ENCODE measurements at places on chromosomes 6 and 20.
A peak's percentile ranks its signal among the peaks of the same experiment; 100 is the strongest.

- no peak for DNase-seq
These were observed 59.0 kb downstream of the QRSL1 start for GRCh38 chr6:106688177-106688951.

GRCh38 chr20:9575836-9576235 lies 61.4 kb downstream of the LAMP5 start:
- no peak for DNase-seq

DNA sequence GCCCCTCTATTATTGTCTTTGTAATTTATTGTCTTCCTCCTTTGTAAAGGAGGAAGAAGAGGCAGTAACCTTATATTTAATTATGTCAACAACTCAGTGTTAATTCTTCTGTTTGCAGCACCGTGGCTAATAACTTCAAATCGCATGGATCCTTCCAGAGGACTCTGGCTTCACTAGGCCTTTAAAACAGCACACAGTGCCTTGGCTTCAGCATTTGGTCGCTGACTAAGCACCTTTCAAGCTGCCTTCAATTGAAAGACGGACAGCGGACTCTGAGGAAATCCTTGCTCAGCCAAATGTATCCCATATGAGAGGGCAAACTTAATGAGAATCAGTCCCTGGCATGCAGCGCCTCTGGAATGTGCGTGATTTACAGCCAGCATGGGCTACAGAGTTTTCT lies 64.2 kb downstream of the SGK1 start:
- no peak for DNase-seq

- DNase-seq = no peak
These were observed 132.1 kb upstream of the FOXQ1 start for GRCh38 chr6:1179571-1180459.

DNA sequence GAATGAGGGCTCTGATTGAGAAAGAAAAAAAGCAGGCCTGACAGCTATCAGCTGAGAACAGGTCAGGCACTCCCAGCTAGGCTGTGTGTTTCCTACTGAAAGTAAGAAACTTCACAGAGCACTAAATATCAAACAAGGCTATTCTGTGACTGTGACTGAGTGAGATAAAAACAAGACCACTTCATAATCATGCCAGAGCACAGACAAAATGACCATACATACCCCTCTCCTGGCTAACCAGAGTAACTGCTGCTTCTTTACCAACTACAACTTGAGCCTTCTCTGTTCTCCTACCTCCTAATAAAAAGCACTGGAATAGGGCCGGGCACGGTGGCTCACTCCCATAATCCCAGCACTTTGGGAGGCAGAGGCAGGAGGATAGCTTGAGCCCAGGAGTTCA lies 6.8 kb upstream of the BTN1A1 start:
- peak; percentile 41 for DNase-seq

- no peak for DNase-seq
These were observed 95.2 kb downstream of the PLEKHG1 start for GRCh38 chr6:150694889-150695288.

DNA sequence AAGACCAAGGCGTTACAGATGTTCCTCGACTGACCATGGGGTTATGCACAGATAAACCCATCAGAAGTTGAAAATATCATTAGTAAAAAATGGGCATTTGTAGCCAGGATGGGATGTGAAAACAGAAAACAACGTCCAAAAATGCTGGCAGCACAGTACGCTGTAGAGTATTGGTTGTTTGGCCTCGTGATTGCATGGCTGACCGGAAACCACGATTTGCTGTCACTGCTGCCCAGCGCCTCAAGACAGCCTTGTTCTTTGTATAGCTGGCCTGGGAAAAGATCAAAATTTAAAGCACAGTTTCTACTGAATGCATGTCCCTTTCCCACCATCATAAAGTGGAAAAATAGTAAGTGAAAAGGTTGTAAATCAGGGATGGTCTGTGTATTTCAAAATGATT lies 41.9 kb downstream of the MTHFD1L start:
- DNase-seq = no peak

DNA sequence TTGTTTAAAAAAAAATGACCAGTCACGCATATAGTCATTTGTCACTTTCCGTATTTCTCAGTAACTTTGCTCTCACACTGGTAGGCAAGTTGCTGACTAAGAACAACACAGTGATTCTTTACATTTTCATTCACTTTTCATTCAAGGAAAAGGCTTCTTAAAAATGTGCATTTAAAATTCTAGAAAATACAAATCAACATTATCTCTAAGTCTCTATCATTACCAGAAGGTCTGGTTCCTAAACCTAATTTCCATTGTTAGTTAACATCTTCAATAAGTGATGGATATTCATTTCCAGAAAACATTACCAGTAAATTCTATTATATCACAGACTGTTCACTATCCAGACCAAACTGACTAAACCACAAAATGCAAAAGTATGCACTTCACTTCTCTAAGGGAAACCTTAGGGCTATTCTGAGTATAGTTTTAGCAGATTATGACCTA lies 115.3 kb downstream of the AHI1 start:
- no peak for DNase-seq

- DNase-seq = no peak
These were observed 3.6 kb upstream of the CSTL1 start for GRCh38 chr20:23435626-23436539.

DNA sequence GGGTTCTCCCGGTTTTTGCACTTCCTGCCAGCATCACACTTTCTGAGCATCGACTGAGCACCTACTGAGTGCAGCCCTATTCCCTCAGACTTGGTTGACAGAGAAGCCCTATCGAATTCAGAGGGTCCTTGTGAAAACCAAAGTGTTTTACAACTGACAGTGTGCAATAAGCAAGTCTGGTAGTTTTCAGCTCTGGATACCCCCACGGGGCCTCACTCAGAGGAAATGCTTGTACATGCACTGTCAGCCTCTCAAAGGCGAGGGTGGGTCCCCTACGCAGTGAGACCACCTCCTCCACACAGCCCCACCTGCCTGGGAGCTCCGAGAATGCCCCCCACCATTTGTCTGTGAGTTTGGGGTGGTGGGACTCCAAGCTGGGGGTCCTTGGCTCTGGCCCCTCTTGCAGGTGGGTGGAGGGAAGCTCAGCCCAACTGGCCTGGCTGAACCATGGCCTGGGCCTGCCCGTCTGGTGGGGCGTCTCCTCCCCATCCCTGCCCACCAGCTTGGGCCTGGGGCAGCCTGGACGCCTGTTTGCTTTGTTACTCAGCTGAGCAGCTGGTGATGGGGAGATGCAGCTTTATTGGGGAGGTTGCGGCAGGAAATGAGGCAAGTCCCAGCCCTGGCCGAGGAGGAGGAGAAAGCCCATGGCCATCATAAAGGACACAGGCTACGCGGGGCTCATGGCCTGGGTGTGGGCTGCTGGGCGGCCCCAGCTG lies 1.7 kb downstream of the SPDEF start:
- DNase-seq = no peak

- DNase-seq = no peak
These were observed 3.1 kb upstream of the MRGBP start for GRCh38 chr20:62792940-62793756.

DNA sequence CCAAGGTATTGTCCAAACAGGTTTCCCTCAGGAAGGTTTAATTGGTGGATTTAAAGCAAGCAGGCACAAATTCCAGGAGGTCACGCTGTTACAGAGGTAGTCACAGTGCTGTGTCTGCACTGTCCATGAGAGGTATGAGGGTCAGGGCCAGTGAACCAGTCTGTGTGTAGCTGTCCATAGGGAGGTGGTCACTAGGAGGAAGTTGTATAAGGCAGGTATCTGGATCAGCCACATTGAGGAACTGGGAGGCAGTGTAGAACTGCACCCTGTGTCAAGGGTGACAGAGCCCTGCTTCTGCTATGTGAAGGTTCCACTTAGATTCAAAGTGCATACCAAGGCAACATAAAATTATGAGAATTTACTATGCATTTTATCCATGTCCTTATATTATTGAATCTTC lies 73.3 kb downstream of the MAP3K4 start:
- DNase-seq = no peak

GRCh38 chr6:25959890-25960536 lies 2.6 kb upstream of the TRIM38 start:
- no peak for DNase-seq

- no peak for DNase-seq
These were observed 49.2 kb downstream of the TOMM6 start for GRCh38 chr6:41836660-41837052.

- DNase-seq = no peak
These were observed 109.8 kb upstream of the POU3F2 start for GRCh38 chr6:98724537-98724936.

DNA sequence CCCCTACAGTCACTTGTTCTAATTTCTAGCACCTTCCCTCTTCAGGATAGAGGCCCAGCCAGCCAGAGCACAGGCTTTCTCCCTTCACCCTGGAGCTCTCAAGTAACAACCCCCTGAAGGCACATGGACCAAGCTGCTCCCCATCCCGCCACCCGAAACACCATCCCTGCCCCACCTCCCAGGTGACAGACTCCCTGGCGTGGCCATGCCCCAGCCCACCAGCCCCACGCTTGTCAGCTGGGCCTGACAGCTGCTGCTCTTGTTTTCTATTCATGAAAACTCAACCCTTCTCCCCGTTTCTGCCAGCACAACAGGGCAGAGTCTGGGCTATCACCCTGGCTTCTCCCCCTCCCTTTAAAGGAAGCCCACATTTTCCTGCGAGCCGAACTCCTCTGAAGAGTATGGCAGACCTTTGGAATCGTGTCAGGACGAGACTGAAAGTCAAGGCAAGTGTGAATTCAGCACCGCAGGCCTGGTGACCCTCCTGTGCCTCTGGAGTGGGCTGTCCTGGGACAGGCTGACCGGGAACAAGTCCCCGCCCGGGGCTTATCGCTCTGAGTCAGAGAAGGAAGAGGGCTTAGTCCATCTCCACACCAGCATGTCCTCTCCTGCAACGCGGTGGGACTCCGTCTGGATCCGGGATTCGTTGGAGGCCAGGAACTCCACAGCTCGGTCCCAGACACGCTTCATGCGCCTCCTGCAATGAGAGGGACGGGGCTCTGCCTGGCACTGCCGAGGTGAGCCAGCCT lies 16.7 kb downstream of the LEMD2 start:
- no peak for DNase-seq

DNA sequence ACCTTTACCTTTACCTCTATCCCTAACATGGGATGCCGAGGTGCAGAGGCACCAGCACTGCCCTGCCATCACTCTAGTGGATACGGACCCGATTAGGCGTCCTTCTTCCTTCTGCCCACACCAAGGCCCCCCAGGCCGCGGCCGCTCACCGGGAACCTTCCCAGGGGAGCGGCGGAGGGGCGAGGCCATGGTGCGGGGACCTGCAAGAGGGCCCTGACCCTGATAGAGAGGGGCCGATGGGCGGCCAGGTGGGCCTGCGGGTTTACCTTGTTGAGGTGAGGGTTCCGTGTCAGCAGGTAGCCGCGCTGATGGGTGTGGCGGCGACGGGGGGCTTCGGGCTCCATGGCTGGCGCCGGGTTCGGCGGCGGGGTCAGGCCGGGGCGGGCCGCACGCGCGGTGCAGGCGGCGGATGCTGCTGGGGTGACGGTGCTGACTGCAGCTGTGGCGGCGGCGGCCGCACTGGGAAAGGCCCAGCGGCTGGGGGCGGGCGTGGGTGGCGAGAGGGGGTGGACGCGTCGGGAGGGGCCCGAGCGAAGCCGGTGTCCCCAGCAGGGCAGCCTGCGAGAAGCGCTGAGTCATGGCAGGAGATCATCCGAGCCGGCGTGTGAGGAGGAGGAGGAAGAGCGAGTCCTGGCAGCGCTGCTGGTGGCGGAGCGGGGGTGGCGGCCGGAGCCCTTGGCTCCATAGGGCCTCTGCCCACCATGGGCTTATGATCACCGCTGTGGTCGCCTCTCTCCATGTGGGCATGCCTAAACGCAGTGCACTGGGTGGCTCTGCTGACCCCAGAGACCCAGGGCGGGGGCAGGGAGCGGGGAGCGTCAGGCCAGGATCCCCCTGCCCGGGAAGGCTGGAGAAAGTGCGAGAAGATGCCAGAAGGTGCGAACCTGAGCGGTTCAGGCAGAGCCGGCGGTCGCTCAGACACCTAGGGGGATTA lies at the start of gene ME1:
TSS of gene ME1 (minus strand) at position 441 of the 934 bp plus-strand sequence. CDS start at position 344, 97 bp downstream.
- DNase-seq = peak; percentile 85

DNA sequence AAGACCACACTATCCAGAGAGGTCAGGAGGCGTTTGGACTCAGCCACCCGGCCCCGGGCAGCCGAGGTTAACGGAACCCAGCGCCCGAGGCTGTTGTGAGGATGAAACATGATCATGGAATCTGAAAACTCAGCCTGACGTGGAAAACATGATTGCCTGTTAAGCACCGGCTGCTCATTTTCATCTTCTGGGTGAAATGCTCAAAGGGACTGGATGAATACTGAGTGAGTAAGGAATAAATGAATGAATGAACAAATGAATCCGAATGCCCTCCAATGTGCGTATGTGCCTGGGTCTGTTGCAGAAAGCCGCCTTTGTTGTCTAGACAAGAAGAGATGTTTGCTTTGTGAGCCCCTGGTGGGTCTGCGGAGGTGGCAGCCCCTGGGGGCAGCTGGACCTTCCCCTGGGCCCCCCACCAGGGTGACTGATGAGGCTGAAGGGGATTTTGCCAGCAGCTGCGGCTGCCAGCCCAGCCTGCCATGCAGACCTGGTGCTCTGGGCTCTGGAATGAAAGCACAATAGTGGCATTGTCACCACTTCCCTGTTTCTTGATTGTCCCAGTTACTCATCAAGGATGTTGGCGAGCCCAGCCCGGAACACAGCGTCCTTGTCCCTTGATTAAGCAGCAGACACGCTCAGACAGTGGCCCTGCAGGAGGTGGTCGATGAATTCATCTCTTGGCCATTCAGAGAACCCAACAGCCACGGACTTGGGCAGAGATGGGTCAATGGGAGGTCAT lies 211.1 kb downstream of the ANKRD60 start:
- DNase-seq = peak; percentile 96

- peak; percentile 26 for DNase-seq
These were observed 7.4 kb upstream of the BPIFA3 start for GRCh38 chr20:33209789-33210188.

- DNase-seq = no peak
These were observed 143.6 kb upstream of the TNFAIP3 start for GRCh38 chr6:137723273-137724017.

GRCh38 chr6:18269717-18270116 lies 5.4 kb upstream of the DEK start:
- DNase-seq = no peak

- no peak for DNase-seq
These were observed 111.8 kb downstream of the EDN3 start for GRCh38 chr20:59412181-59412580.

DNA sequence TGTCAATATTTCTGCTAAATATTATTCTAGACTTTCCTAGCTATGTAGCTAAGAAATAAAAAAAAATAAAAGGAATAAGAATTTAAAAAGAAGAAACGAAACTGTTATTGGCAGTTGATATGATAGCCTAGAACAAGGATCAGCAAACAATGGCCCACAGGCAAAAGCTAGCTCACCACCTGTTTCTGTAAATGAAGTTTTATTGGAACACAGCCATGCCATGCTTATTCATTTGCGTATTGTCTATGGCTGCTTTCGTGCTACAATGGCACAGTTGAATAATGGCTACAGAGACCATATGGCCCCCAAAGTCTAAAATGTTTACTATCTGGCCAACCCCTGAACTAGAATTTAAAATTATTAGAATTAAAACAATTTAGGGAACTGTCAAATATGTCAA lies 952.6 kb upstream of the MAP3K7 start:
- no peak for DNase-seq

GRCh38 chr20:45917790-45918141 lies 5.8 kb upstream of the PLTP start:
- DNase-seq = no peak
